ENCODE measurements at places on chromosomes 1 and 21.

DNA sequence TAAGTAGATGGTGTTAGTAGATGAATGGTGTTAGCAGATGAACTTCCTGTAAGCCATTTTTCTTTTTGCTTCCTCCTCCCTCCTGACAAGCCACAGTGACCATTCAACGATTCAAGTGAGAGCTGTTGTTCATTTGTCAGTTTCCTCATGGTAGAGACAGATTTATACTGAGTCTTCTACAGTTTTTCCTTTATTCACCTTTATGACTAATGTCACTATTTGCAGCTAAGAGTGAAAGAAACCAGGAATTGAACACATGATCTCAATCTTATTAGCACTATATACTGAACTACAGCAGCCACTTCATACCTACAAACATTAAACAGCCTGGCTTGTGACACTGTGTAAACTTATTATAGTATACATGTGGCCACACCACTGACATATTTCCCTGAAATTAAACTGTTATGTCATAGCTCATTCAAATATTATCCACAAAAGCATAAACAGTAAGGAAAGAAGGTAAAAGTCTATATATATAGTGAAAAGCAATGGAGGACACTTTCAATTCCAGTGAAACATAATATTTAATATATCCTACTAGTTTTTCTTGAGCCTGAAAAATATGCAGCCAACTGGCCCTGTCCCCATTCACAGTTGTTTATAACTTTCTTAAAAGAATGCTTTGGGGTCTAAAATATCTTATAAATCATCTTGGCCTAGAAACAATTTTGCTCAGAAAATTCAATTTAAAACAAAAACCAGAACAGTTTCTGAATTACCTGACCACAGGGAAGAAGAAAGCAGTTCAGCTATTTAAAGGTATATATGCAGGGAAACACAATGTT lies 566.9 kb upstream of the ZRANB2 start:
- DNase-seq = no peak

GRCh38 chr1:65572701-65573421 lies 152.4 kb downstream of the LEPR start:
- peak; percentile 4 for DNase-seq

DNA sequence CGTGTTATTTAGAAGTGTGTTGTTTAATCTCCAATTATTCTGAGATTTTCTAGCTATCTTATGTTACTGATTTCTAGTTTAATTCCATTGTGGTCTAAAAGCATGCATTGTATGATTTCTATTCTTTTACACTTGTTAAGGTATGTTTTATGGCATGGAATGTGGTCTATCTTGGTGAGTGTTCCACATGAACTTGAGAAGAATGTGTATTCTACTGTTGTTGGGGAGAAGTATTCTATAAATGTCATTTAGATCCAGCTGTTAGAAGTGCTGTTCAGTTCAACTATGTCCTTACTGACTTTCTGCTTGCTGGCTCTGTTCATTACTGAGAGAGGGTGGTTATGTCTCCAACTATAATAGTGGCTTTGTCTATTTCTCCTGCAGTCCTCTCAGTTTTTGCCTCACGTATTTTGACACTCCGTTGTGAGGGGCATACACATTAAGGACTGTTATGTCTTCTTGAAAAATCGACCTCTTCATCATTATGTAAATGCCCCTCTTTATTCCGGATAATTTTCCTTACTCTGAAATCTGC lies 12.0 kb upstream of the PLA2G5 start:
- peak; percentile 1 for DNase-seq

- no peak for DNase-seq
Observed at GRCh38 chr1:15201849-15202551, 45.0 kb upstream of the FHAD1 start.

DNA sequence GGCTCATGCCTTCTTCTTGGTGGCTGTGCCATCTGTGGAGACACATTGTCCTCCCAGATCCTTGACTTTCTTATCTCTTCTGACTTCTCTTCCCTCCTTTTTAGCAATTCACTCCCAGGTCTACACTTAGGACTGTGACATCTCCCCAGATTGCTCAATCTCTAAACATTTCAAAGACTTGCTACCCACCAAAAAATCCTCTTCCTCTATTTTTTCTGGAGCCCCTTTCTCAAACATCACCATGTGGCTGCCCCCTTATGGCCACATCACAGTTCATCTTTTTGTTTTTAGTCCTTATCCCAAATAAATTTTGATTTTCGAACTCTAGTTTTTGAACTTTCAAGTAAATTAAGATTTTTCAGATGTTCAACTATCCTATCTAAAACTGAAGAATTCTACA lies 148.6 kb upstream of the HOOK1 start:
- no peak for DNase-seq

DNA sequence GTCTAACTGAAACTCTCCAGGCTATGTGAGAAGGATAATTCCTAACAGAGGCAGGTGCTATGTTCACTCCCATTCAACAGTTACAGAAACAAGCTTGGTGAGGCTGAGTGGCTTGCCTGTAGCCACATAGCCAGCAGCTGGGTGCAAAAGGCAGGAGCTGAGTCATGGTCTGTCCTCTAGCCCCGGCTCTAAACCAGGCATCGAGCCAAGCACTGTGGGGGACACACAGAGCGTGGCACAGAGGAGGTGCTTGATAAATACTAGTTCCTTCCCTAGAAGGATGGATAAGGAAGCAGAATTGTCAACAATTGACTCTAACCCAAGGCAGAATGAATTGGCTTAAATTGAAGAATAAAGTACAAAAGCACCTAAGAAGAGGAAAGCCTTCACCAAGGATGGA lies 10.4 kb upstream of the KCNA2 start:
- no peak for DNase-seq

DNA sequence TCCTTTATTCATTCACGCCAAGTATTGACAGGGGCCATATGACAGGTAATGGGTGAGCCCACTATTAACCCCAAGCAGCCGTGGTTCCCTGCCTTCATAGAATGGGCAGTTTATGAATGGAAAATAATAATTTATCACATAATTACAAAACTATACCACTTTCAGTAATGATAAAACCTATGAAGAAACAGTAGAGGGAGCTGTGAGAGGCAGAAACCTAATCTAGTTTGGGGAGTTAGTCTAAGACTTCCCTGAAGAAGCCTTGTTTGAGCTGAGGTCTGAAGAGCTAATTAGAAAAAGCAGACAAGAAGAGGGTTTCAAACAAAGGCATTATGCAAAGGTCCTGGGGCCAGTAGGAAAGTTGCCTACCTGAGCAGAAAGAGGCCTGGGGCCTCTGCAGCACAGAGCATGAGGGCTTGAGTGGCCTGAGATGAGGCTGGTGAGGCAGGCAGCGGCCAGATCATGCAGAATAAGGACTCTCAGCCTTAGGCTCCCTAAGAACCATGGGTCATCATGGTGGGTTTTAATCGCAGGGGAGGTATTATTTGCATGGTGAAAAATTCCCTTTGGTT lies 142.8 kb downstream of the ATG4C start:
- no peak for DNase-seq

DNA sequence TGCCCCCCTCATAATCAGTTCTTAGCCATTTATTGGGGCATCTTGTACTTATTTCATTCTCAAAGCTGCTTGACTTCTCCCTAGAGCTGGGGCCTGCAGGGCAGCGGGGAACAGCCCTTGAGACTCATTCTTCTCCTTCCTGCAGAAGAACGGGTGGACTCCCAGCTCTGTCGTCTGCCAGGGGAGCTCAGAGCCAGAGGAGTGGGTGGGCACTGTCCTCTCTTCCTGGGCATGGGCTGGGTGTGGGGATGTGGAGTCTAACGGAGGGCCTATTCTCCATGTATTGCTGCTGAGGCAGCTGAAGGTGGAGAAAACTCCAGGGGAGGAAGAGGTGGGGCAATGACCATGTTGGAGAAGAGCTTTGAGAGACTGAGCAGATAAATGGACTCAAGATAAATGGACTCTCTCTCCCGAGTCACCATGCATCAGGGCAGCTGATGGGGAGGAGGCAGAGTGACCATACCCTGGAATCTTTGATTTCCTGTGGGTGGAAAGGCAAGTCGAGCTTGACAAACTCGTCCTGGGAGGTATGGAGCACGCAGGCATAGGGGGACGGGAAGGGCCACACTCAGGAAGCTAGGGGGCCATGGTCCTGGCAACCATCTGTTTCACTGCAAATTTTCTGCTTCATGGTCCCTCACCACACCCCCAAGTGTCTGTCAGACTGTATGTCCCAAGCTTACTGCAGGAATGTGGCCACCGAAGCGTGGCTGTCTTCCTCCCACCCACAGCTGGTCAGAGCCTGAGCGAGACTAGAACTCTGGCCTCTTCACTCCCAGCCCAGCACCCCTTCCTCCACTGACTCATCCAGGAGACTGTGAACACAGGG lies 56.9 kb upstream of the ATP2B4 start:
- no peak for DNase-seq

DNA sequence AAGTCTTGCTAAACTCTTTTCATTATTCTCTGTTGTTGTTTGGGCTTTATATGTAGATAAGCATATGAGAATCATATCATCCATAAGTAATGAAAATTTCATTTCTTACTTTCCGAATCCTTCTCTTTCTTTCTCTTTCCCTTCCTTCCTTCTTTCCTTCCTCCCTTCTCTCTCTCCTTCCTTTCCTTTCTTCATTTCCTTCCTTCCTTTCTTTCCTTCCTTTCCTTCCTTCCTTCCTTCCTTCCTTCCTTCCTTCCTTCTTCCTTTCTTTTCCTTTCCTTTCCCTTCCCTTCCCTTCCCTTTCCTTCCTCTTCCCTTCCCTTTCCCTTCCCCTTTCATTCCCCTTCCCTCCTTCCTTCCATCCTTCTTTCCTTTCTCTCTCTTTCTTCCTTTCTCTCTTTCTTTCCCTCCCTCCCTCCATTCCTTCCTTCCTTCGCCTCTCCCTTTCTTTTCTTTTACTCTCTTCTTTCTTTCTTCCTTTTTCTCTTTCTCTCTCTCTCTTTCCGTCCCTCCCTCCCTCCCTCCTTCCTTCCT lies 147.3 kb downstream of the UCK2 start:
- DNase-seq = no peak

GRCh38 chr1:206672844-206673758 lies 11.6 kb upstream of the MAPKAPK2 start:
- DNase-seq = peak; percentile 87

GRCh38 chr1:24906760-24907490 lies 23.2 kb downstream of the RUNX3 start:
- DNase-seq = no peak
